ENCODE measurements at places on chromosomes 12 and 14.
A peak's percentile ranks its signal among the peaks of the same experiment; 100 is the strongest.

- H3K27me3 ChIP-seq, result no peaks in the 10 kb centered on the region
- H3K4me1 ChIP-seq, result no peaks in the 10 kb centered on the region
- no peak for ATAC-seq
- no peak overlapping the region for H3K4me3 ChIP-seq
- H3K27ac ChIP-seq, result no peak overlapping the region
Observed at GRCh38 chr12:70847871-70848270, 72.7 kb downstream of the PTPRR start.

DNA sequence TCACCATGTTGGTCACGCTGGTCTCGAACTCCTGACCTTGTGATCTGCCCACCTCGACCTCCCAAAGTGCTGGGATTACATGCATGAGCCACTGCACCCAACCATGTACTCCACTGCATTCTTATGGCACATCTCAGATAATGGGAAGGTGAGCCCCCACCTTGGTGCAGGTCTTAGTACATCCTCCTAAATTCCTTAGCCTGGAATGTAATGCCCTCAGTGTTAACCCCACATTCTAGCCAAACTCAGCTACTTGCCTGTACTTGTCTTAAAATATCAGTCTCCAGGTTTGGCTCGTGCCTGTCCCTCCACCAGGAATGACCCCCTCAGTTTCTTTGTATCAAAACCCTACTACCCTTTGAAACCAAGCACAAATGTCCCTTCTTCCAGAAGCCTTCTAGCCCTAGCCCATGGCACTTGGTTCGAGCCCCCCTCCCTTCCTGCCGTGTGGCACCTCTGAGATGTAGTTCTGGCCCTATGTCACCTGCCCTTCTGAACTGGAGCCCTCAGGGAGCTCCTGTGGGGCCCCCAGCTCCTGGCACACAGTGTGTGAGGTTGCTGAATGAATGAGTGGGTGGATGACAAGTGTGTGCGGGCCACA, 8.4 kb downstream of the KCNH3 start:
- H3K4me3 ChIP-seq, result no peak overlapping the region
- H3K4me1 ChIP-seq, result peaks cover 22% of the 10 kb centered on the region
- no peak for ATAC-seq
- H3K27ac ChIP-seq, result no peak overlapping the region
- H3K36me3 ChIP-seq, result no peaks in the 10 kb centered on the region

DNA sequence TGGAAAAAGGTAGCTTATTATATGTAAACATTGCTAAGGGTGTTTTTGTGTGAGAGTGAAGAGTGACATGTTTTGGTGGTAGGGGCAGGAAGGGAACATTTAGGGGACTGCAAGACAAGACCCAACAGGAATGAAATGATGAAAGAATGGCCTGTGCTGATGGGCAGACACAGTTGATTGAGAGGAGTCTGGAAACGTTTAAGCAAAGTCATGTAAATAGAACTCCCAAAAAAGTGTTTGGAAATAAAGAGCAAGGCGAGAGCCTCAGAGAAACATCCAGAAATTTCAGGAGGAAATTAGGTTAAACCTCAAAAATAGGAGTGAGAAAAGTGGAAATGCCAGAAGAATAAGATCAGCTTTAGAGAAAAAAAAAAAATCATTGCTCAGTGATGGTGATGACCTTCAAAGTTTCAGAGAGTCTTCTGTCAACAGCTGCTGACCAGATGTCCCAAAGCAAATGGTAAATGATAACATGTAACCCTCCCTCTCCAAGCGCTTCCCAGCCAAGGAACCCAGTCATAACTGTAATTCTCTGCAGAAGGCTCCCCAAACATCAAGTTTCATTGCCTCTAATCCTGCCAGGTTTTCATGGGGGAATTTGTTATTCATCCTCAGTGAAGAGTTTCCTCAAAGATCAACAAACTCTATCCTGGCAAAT, 223.2 kb upstream of the FAR2 start:
- no peaks in the 10 kb centered on the region for H3K4me1 ChIP-seq
- no peak overlapping the region for H3K27ac ChIP-seq
- H3K36me3 ChIP-seq, result no peaks in the 10 kb centered on the region
- H3K27me3 ChIP-seq, result no peaks in the 10 kb centered on the region

DNA sequence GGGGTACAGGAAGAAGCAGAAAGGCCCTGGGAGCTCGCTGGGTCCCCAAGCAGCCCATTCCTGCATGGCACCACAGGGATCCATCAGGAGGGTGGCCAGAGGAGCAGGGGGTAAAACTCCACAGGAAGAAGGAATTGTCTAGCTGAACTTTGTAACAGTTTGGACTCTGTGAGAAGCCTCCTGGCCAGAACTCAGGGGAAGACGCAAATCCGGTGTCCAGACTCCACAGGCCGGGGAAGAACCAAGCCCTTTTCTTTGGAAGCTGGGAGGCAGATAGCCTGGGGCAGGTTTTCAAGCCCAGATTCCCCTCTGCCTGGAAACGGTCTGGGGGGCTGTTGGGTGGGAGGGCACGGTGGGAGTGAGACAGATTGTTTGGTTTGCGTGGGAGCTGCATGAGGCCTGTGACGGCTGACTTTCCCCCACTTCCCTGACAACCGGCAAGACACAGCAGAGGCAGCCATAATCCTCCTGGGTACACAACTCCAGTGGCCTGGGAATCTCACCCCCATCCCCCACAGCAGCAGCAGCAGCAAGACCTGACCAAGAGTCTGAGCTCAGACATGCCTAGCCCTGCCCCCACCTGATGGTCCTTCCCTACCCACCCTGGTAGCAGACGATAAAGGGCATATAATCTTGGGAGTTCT, 16.7 kb downstream of the GPHB5 start:
- H3K27ac ChIP-seq, result no peak overlapping the region
- H3K4me3 ChIP-seq, result no peak overlapping the region
- H3K36me3 ChIP-seq, result no peaks in the 10 kb centered on the region

GRCh38 chr14:51730098-51730497, 78.4 kb downstream of the FRMD6 start:
- ATAC-seq, result no peak
- no peaks in the 10 kb centered on the region for H3K4me1 ChIP-seq
- H3K27me3 ChIP-seq, result peaks cover 15% of the 10 kb centered on the region
- no peak overlapping the region for H3K27ac ChIP-seq
- no peaks in the 10 kb centered on the region for H3K36me3 ChIP-seq
- no peak overlapping the region for H3K4me3 ChIP-seq

DNA sequence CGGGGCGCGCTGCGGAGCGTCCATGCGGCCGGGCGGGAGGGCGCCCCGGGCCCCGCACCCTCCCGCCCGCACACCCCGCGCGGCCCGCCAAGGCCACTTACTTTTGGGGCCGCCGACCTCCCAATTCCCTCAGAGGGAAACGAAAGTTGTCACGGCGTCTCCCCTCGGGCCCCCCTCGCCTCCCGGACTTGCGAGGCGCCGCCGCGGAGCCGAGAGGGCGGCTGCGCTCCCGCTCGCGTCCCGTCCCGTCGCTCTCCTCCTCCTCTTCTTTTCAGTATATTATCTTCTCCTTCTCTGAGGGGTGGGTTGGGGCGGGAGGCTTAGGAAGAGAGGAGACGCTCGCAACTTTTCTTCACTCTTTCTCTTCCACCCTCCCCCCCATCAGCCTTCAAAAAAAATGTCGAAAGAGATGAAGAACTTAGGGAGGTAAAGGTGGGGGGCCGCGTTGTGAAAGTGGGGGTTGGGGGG, 613 bp downstream of the DUSP16 start:
- H3K4me1 ChIP-seq, result peaks cover 13% of the 10 kb centered on the region
- H3K36me3 ChIP-seq, result no peaks in the 10 kb centered on the region
- H3K4me3 ChIP-seq, result peak overlapping the region; percentile 86
- H3K27me3 ChIP-seq, result peaks cover 7% of the 10 kb centered on the region
- no peak for ATAC-seq

DNA sequence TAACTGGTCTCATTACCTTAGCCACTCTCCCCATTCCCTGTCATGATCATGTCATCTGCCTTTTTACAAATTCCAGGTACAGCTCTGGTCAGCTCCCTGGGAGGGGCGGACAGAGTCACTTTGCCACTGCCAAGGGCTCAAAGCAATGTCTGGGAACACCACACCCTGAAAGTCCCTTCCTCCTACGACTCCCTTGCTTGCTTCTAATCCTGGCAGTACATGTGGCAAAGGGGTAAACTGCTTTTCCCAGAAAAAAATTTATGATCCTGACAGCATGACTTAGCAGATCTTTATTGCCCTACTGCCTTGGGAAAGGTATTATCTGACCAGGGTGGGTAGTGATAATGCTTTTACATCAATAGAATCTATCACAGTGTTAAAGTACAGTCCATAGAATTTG, 376.0 kb upstream of the PDE3A start:
- H3K27ac ChIP-seq, result no peak overlapping the region
- no peak for ATAC-seq
- no peak overlapping the region for H3K4me3 ChIP-seq
- no peaks in the 10 kb centered on the region for H3K36me3 ChIP-seq

GRCh38 chr12:11752403-11753149, 103.1 kb downstream of the ETV6 start:
- peaks cover 61% of the 10 kb centered on the region for H3K36me3 ChIP-seq
- peaks cover 79% of the 10 kb centered on the region for H3K4me1 ChIP-seq
- peak overlapping the region; percentile 99 for H3K27ac ChIP-seq
- H3K4me3 ChIP-seq, result peak overlapping the region; percentile 45
- no peak for ATAC-seq

DNA sequence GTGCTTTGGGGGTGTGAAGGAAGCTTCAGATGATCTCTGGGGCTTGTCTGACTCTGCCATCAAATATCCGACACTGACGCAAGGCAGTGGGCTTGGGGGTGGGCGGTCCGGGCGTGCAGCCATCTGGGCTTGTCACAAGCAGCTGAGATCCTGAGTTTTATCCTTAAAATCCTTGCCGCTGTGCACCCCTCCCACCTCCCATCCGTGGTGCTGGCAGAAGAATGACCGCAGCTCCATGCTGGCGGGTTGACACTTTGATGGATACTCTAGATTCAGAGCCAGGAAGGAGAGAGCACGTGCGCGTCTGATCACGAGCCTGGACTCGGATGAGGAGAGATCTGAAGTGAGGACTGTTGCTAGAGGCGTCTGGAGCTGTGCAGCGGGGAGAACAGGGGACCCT, 3.0 kb downstream of the ZFYVE21 start:
- H3K4me1 ChIP-seq, result peaks cover 40% of the 10 kb centered on the region
- no peak overlapping the region for H3K4me3 ChIP-seq

GRCh38 chr12:45540661-45541341, 188.7 kb upstream of the ARID2 start:
- no peaks in the 10 kb centered on the region for H3K36me3 ChIP-seq
- no peak overlapping the region for H3K4me3 ChIP-seq
- ATAC-seq, result no peak
- H3K27ac ChIP-seq, result no peak overlapping the region
- peaks cover 6% of the 10 kb centered on the region for H3K27me3 ChIP-seq

DNA sequence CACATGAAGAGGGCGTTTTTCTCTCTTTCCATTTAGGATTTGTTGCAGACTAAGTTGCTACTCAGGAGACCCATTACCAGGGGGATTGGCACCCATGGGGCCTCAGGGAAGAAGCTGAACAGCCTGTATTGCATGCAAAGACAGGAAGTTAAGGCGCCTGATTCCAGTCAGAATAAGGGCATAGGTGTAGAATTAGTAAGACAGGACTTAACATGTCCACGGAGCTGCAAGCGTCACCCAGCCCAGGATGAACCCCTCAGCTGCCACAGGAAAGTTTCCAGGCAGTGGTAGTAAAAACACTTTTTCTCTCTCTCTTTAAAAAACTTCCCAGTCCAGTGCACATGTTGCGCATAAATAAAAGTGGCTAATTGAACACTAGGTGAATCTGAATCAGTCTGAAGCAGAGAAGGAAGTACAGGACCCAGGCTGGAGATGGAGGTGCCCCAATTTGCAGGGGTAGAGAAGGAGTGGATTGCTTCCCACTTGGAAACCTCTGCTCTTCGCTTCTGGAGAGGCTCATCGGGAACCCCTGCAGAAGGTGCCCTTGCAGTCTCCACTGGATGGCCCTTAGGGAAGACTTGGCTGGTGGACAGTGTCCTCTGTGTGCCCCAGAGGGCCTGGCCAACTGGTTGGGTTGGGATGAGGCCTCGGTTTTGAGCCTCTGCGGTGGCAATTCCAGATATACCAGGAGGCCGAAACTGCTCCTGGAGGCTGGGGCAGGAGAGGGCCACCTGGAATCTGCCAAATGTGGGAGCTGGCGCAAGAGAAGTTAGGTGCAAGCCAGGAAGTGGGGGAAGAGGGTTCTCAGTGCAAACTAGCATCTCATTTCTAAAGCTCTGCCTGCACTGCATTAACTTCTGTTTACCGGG, 10.7 kb upstream of the TBX3 start:
- no peak overlapping the region for H3K4me3 ChIP-seq
- no peak overlapping the region for H3K27ac ChIP-seq
- no peaks in the 10 kb centered on the region for H3K4me1 ChIP-seq
- no peak for ATAC-seq
- H3K36me3 ChIP-seq, result no peaks in the 10 kb centered on the region

Data from stimulated activated memory B cell treated with anti-CD40 and anti-IgM and Interleukin-4, amounts not matched to agents 10 μg/mL and 1 μg/mL and 100 μg/mL, for 72 hours (primary cell).